ENCODE measurements at places on chromosomes 2 and 18.

GRCh38 chr18:24270358-24270936 lies 127.2 kb downstream of the OSBPL1A start:
- DNase-seq: no peak

DNA sequence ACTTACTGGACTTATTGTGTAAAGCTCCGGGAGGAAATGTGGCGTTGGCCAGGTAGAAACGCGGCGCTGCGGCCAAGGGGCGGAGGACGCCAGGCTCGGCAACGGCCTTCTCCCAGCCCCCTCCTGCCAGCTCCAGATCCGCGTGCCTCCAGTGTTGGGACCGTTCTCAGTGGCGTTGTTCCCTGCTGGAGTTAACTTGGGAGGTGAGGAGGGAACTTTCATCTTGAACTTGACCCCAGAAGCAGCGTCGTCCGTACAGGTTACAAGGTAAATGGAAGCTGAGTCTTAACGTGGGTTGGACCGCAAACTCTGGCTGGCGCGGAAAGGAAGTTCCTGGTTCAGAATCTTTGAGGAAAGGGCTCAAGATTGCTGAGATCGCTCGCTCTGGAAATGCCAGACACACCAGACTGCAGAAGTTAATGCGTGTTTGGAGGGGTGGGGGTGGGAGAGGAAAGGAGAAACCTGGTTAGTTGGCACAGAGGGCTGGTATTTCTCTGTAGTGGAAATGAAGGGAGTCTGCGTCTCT lies 1.3 kb downstream of the TANC1 start:
- DNase-seq: peak; percentile 36

DNA sequence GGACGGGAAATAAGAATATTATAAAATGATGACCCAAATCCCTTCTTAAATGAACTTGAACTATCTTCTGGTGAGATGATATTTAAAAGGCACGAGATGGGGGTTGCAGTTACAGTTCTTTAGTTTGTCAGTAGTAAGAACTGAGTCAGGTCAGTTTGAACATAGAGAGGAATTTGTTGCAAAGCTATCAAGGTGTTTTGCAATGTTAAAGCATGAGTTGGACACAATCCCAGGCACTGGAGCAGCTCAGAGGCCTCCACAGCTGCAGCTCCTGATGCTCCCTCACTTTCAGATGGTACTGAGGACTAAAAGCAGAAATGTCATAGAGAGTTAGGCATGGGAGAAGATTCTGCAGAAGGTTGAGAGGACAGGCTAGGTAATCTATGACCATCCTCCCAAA lies 236.0 kb downstream of the BCL2 start:
- no peak for DNase-seq

GRCh38 chr2:54457323-54458023 lies 1.3 kb downstream of the SPTBN1 start:
- DNase-seq: peak; percentile 76
